Activated naive CD4-positive, alpha-beta T cell treated with anti-CD3 and anti-CD28 coated beads for 36 hours (primary cell): ENCODE measurements at places on chromosomes 1 and 21.
A peak's percentile ranks its signal among the peaks of the same experiment; 100 is the strongest.

DNA sequence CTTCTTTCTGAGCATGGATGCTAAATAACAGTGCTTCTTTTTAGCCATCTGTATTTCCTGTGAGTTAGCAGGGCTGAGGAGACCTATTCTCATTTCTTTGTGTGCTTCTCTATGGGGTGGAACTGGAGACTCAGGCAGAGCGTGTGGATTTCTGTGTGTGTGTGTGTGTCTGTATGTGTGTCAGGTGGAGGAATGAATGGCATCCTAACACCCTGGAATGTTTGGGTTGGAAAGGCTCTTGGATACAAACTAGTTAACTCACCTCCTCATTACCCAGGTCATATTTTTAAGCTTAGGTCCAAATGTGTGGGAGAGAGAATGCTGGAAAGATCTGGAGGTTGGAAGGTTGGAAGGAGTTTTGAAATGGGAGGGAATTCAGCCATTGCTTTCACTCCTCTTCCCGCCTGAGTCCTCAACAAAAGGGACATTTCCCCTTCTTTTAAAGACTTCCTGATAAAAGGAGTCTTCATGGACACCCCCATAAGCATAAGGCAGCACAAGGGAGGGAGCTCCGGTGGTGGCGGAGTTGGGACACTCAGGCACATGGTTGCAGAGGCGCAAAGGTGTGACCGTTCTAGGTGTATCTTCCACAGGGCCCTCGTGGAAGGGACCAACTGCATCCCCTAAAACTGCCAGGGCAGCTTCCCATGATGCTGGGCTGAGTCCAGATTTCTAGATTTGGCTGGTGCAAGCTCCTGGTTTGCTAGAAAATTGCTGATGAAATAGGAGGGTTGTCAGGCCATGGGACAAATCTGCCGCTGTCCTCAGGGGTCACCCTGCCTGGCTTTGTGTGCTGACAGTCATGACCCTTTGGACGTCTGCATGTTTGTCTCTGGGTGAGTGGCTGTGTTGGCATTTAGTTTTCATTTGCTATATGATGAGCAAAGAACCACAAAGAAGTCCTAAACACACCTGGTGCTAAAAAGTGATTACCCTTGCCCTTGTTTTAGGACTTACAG, 37.6 kb downstream of the MTARC1 start:
- DNase-seq = no peak

DNA sequence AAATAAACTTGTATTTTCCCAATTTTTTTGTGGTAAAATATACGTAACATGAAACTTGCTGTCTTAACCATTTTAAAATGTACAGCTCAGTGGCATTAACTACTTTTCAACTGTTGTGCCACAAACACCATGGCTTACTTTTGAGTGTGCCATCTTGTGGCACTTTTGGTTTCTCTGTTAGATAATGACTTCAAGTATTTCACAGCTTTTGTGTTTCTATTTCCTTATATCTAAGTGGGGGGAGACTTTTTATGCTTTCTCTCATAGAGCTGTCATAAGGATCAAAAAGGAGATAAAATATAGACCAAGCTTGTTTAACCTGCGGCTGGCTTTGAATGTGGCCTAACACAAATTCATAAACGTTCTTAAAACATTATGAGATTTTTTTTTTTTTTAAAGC, 44.3 kb downstream of the CDC14A start:
- DNase-seq = peak; percentile 35

GRCh38 chr1:228073061-228073856, 9.2 kb upstream of the ARF1 start:
- DNase-seq = no peak

GRCh38 chr1:51962486-51963356, 27.8 kb downstream of the RAB3B start:
- DNase-seq = no peak

- DNase-seq = peak; percentile 24
These were observed 10.5 kb downstream of the PTGFRN start for GRCh38 chr1:116920211-116920610.

DNA sequence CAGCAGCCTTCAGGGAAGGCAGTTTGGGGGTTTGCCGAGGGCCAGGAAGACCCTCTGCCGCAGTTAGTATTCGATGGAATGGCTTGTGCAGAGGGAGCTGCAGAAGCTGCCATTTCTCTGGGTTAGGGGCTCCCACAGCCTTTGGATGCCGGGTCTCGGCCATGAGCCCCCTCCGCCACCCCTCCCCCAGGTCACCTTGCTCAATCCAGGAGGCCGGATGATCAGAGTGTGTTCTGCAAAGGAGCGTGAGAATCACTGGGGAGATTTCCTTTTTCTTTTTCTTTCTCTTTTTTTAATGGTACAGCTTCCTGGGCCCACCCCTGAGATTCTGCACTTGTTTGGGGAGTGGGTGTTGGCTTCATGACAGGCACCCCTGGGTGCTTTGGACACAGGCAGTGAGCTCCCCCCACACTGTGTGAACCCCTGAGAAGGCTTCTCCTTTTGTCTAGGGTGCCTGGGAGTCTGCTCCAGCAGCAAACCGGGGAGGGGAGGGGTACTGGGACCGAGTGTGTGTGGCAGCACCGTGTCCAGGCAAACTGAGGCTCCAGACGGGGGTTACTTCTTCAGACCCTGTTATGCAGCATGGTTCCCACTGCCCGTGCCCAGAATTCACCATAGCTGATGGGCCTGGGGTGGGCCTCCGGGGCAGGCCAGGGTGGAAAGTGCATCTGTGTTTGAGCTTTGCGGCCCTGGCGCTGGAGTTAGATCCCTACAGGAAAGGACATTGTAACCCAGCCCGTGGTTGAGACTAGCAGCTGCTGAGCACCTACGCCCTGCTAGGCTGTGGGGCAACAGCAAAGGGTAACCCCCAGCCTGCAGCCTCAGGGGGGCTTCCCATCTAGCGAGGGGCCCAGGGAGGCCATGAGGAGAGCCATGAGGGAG, 18.5 kb downstream of the TNFRSF1B start:
- DNase-seq = no peak

- DNase-seq = no peak
These were observed 143.6 kb upstream of the COL6A1 start for GRCh38 chr21:45837936-45838335.

DNA sequence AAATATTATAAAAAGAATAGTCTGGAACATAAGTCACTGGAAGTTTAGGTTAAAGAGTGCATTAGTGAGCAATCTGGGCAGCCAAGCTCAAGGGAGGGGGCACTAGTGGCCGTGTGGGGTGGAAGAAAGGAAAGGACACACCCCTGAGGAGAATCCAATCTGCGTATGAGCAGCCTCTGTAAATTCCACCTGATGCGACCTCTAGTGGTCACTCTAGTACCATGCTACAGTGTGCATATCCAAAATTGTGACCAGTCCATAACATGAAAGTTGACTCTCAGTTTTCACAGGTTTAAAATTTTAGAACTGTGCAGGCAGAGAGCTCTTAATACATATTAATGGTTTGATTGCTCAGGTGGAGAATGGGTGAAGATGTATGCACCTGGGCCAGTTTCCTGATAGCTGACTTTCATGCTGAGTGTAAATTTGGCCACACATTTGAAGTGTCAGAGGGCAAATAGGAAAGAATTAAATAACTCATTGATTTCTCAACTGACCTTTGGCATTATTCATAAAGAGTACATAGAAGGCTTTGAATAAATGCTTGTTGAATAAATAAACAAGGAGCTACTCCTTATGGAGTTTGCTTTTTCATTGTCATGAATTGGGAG, 105.9 kb upstream of the C21orf91 start:
- peak; percentile 68 for DNase-seq

GRCh38 chr1:54096877-54097240, 43.5 kb downstream of the TCEANC2 start:
- no peak for DNase-seq

DNA sequence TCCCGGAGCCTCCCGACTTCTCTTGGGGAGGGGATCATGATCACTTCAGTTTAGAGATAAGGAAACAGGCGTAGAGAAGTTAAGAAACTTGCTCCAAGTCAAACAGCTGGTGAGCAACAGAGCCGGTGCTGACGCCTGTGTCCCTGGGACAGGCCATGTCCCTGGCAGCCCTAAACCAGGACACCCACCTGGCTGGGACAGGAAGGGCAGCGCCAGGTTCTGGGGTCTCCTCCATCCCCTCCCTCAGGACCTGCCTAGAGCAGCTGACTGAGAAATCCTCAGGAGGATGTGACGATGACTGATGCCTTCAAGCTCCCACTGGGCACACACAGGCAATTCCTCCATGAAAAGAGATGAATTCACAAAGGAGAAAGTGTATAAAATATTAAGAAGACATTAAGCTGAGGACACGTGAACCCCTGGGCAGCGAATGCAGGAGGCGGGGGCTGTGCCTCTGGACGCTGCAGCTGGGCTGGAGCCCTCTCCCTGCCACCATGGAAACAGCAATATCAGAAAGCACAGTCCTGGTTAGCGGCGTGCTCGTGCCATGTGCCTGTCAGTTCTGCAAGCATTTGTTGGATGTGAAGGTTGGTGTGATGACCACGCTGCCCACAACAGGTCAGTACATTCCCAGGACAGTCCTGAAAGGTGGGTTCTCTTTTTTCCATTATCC, 40.1 kb upstream of the C1orf174 start:
- DNase-seq = no peak

DNA sequence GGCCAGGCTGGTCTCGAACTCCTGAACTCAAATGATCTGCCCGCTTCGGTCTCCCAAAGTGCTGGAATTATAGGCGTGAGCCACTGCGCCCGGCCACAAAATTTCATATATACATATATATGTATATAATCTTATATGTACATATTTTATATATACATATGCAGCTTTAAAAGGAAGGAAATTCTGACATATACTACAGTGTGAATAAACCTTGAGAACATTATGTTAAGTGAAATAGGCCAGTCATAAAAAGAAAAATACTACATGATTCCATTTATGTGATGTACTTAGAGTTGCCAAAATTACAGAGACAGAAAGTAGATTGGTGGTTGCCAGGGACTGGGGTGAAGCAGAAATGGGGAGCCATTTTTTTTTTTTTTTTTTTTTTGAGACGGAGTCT, 63.2 kb downstream of the NUP210L start:
- no peak for DNase-seq

DNA sequence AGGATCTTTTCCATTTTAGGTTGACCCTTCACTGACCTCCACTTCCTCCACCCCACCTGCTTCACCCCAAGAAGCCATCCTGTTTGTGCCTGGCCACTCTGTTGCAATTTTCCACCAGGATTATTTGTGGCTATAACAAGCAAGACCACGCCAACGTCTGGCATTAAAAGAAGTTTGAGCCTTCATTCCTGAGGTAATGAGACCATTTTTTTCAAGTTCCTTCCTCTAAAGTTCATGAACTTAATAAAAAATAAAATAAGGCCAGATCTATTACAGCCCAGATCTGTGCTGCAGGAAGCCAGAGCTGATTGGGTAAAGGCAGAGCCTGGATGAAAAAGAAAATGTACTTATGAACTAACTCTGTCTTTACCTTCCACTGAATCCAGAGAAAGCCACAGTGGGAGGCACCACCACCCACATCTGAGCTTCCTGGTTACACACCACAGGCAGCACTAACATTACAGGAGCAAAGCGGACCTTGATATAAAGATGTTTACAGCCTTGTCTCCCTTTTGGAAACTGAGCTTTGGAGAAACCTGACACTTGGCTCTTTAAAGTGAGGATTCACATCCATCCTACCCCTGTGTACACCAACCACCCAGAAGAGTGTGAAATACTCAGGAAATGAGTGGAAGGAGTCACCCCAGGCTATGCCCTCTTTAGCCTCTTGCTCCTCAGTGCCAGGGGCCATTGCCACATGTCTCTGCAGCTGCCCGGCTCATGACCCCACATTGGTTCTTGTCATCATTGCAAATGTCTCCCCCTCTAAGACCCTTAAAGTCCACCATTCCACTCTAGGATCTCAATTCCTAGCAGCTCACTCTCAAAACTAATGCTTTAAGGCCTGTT, 293.6 kb downstream of the PLPP3 start:
- DNase-seq = no peak

GRCh38 chr1:223535319-223535718, 130.2 kb downstream of the CAPN8 start:
- no peak for DNase-seq

DNA sequence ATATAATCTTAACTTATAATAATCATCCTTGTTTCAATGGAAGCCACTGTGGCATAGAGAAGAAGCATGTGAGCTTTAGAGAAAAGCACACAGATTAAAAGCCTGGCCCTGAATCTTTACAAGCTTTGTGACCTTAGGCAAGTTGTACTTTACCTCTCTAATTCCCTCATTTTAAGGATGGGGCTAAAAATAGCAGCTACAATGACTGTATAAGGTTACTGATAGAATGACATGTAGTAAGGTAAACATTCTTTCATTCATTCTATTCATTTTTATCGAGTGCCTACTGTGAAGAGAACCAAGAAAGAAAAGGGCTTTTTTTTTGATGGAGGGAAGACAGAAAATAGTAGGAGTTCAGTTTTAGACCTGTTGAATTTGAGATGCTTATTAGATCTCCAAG, 25.6 kb downstream of the CDKN2C start:
- no peak for DNase-seq

- no peak for DNase-seq
These were observed 350.3 kb upstream of the LYPLAL1 start for GRCh38 chr1:218823291-218823900.

GRCh38 chr1:109228167-109228566, 14.4 kb downstream of the SARS1 start:
- no peak for DNase-seq

GRCh38 chr1:53552981-53553733, 94.0 kb downstream of the DMRTB1 start:
- DNase-seq = no peak

DNA sequence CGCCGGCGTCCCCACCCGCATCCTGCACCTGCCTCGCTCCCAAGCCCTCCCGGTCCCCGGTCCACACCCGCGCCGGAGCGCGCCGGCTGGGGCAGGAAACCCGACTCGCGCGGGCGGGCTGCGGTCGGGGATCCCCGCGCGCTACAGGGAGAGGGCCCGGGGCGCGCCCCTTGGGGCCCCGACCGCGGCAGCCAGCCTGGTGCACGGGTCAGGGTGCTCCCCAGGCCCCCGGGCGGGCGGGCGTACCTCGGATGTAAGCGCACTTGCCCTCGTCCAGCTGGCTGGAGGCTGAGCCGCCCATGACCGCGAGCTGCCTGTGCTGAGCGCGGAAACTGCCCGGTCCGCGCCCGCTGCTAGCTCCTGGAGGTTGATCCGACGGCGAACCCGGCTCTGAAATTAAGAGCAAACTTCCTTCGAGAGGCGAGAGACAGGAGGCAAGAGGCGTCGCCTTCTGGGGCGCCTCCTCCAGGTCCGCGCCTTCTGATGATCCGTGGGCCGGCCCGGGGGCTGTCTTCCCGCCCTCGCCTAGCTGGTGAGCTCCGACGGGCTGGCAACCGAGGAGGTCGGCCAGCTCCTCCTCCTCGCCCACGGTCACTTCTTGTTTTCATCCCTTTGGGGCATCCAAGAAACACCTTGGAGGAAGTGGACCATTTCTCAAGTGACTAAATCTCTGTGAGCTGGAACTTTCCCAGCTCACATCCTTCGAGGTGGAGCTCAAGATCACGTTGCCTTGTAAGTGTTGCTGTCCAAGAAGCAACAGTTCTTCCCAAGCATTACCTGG, at the start of gene NIBAN1:
Gene NIBAN1, minus strand, starts transcription at position 453 of the 781 bp plus-strand sequence. Its CDS starts 152 bp downstream, at position 301.
- peak; percentile 71 for DNase-seq

DNA sequence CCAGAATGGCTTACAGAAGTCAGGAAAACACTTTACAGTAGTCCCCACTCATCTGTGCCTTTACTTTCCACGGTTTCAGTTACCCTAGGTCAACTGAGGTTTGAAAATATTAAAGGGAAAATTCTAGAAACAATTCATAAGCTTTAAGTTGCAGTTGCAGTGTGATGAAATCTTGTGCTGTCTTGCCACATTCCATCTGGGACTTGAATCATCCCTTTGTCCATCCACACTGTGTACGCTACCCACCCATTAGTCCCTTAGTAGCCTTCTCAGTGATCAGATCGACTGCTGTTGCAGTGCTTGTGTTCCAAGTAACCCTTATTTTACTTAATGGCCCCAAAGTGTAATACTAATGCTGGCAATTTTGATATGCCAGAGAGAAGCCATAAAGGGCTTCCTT, 30.5 kb downstream of the ZCCHC17 start:
- no peak for DNase-seq
